Esophagus squamous epithelium (tissue), 5 donors: ENCODE measurements at places on chromosomes 4 and X.

- H3K27me3 ChIP-seq, result no peaks in the 10 kb centered on the region
- no peak for DNase-seq
- no peaks in the 10 kb centered on the region for H3K4me1 ChIP-seq
- H3K27ac ChIP-seq, result no peak overlapping the region
- no peak overlapping the region for H3K4me3 ChIP-seq
- H3K36me3 ChIP-seq, result no peaks in the 10 kb centered on the region
Measured at GRCh38 chr4:139200102-139200501, 23.1 kb upstream of the ELF2 start.

GRCh38 chrX:19677121-19677520 is 161.8 kb upstream of the MAP3K15 start:
- H3K27me3 ChIP-seq, result no peaks in the 10 kb centered on the region
- no peaks in the 10 kb centered on the region for H3K4me1 ChIP-seq
- no peaks in the 10 kb centered on the region for H3K36me3 ChIP-seq
- no peak overlapping the region for H3K4me3 ChIP-seq
- no peak for DNase-seq

GRCh38 chr4:1116838-1117237 is 3.5 kb upstream of the RNF212 start:
- H3K27me3 ChIP-seq, result no peaks in the 10 kb centered on the region
- no peaks in the 10 kb centered on the region for H3K36me3 ChIP-seq
- H3K27ac ChIP-seq, result no peak overlapping the region
- no peak for DNase-seq

DNA sequence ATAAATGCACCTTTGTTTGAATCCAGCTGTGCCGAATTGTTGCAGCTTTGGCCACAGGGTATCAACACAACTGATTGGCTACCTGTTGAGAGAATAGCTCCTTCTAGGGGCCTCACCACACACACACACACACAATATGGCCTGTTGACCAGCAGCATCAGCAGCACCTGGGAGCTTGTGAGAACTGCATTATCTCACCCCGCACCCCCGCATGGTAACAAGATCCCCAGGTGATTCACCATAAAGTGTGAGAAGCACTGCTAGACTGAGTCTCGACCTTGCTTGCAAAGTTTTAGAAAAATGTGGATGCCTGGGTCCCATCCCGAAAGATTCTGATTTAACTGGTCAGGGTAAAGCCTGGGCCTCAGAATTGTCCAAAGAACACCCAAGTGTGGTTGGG is 176.9 kb upstream of the PRPS2 start:
- no peaks in the 10 kb centered on the region for H3K27me3 ChIP-seq
- DNase-seq, result no peak
- no peaks in the 10 kb centered on the region for H3K36me3 ChIP-seq
- no peaks in the 10 kb centered on the region for H3K4me1 ChIP-seq
- no peak overlapping the region for H3K4me3 ChIP-seq
- H3K27ac ChIP-seq, result peak overlapping the region; percentile 36

- H3K27me3 ChIP-seq, result no peaks in the 10 kb centered on the region
- no peaks in the 10 kb centered on the region for H3K4me1 ChIP-seq
- H3K4me3 ChIP-seq, result peak overlapping the region; percentile 40
- H3K27ac ChIP-seq, result peak overlapping the region; percentile 66
- no peak for DNase-seq
Measured at GRCh38 chr4:68906780-68907137, 44.8 kb downstream of the UGT2A3 start.

DNA sequence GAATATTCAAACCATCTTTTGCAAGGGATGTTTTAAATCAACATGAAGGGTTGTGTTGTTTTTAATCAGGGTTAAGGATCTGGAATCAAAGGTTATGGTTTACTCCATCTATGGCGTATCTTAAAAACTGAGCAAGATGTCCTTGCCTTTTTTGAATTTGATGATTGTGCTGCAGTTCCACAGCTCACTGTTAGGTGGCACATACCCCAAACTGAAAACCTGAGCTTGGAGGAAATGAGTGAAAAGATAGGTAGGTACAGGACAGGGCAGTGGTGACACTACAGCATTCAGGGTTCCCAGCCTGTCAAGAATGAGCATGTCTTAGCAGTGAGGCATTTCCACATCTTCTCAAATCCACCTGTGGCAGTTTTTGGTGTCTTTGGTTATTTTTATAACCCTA is 13.1 kb upstream of the EOLA1 start:
- H3K27me3 ChIP-seq, result no peaks in the 10 kb centered on the region
- no peak overlapping the region for H3K27ac ChIP-seq
- H3K4me1 ChIP-seq, result no peaks in the 10 kb centered on the region

DNA sequence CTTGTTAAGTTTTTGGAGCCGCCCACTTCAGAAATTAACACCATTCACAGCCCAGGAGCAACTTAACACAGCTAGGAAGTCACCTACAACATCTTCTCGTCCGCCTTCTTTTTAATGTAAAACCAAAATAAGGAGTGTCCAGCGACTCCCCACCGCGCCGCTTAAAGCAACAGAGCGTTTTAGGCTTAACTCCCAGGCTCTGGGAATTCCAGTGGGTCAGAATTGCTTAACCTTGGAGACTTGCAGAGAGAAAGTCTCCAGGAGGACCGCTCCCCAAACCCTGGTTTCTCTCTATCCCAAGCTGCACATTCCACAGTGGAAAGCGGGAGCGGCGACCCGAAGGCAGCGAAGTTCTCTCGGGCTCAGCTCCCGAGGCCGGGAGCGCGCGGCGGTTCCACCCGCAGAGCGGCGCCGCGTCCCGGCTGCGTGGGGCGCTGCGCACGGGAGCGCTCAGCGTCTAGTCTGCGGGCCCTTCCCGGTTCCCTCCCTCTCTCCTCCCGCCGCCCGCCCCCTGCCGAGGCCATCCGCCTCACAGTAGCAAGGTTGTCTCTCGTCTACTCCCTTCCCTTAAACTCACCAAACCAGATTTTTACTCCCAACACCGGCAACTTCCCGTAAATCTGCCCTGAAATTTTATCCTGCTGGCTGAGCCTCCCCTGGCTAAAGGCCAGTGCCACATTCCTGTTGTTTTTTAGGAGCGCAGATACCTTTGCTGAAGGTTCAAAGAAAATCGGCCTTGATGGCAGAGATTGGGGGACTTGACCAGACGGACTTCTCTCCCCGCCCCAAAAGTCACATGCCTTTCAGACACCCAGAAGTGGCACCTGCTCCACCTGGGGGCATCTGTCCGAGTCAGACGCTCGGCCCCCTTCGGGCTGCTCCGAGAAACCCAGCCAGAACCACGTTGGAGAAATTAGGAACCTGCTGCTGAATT is at the start of gene RBM47:
Gene RBM47 (minus strand): TSS at position 464 of the 934 bp plus-strand sequence. CDS start 190,971 bp downstream, outside the sequence.
- peak within 1 kb of the TSS; percentile 99 for H3K27ac ChIP-seq
- peak within 1 kb of the TSS; percentile 75 for H3K4me3 ChIP-seq
- no peaks in the 10 kb centered on the region for H3K36me3 ChIP-seq
- DNase-seq, result no peak
- H3K4me1 ChIP-seq, result peaks cover 60% of the 10 kb centered on the region

DNA sequence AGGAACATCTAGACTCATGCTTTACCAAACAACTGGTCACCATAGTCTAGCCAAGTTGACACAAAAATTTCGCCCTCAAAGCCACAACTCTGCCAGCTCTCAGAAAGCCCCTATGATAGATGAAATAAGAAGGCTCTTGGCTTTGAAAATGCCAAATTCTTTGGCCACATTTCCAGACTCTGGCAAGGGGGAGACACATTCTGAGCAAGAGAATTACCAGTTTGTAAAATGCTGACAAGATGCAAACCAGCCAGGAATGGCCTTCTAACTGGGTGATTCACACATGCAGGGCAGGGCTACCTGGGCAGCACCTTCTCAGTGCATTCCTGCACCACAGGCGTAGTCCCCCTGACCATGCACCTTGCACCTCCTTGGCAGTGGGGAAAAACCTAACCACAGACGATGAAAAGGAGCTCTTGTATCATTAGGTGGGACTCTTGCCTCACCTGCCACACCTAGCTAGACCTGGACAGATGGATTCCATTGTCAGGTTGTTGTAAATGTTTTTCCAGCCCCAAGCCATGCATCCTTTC is 77.4 kb upstream of the CPEB2 start:
- no peaks in the 10 kb centered on the region for H3K36me3 ChIP-seq
- H3K27me3 ChIP-seq, result no peaks in the 10 kb centered on the region
- no peak overlapping the region for H3K4me3 ChIP-seq
- H3K4me1 ChIP-seq, result no peaks in the 10 kb centered on the region

GRCh38 chr4:38149997-38150671 is 189.9 kb downstream of the PTTG2 start:
- no peaks in the 10 kb centered on the region for H3K36me3 ChIP-seq
- no peak overlapping the region for H3K27ac ChIP-seq
- peaks cover 14% of the 10 kb centered on the region for H3K4me1 ChIP-seq
- no peaks in the 10 kb centered on the region for H3K27me3 ChIP-seq

DNA sequence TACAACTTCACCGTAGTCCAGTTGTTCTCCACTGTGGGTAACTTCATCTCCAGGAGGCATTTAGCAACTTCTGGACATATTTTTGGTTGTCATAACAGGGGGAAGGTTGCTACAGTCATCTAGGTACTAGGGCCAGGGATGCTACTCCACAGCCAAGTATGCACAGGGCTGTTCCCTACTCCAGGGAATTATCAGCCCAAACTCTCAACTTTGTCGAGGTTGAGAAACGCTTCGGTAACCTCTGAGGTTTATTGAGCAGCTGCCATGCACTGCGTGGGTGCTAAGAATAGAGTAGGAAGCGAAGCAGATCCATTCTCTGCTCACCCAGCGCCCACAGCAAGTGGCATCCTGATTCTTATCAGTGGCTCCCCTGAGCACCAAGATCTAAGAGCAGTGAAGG is 8.2 kb downstream of the FGFBP1 start:
- peaks cover 45% of the 10 kb centered on the region for H3K4me1 ChIP-seq
- no peaks in the 10 kb centered on the region for H3K27me3 ChIP-seq
- peaks cover 8% of the 10 kb centered on the region for H3K36me3 ChIP-seq
- DNase-seq, result no peak
- no peak overlapping the region for H3K4me3 ChIP-seq
- H3K27ac ChIP-seq, result no peak overlapping the region

- H3K27me3 ChIP-seq, result no peaks in the 10 kb centered on the region
- H3K27ac ChIP-seq, result no peak overlapping the region
- no peaks in the 10 kb centered on the region for H3K36me3 ChIP-seq
- no peak for DNase-seq
- H3K4me1 ChIP-seq, result no peaks in the 10 kb centered on the region
Measured at GRCh38 chr4:70110917-70111316, 43.1 kb upstream of the PRR27 start.

DNA sequence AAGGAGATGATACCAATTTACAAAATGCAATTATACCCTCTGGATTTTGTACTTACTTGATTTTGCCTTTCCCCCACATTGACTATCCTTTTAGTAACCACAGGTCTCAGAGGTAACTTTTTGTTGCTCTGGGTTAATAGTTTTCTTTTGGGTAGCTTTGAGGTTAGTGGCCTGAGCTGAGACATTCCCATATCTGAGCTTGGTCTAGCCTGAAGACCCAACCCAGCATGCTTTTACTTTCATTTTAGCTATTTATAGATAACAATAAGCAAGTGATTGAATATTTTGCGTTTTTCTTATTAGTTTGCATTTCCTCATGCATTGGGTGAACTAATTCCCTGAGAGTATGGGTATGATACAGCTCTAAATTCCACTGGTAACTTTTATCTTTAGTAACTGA is 11.8 kb downstream of the HTN1 start:
- no peaks in the 10 kb centered on the region for H3K4me1 ChIP-seq
- no peak overlapping the region for H3K27ac ChIP-seq
- H3K36me3 ChIP-seq, result no peaks in the 10 kb centered on the region

- H3K27ac ChIP-seq, result no peak overlapping the region
- H3K4me3 ChIP-seq, result no peak overlapping the region
- no peaks in the 10 kb centered on the region for H3K27me3 ChIP-seq
Measured at GRCh38 chr4:56424697-56425514, 10.5 kb downstream of the PPAT start.

DNA sequence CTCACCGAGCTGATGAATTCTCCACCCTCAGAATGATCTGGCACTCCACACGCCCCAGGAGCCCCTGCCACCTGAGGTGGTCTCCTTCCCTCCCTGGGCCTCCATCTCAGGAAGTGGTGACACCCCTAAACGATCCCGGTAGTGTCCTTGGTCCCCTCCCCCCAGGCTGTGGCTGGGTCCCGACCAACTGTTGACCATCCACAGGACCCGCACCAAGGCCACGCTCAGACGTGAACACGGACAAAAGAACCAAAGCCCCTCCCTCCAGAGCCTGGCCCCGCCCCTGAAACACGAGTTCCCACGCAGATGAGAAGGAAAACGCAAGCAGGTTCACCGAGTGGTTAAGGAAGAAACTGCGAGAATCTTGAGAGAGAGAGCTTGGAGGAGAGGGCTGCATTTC is 16.6 kb downstream of the LRPAP1 start:
- H3K27ac ChIP-seq, result no peak overlapping the region
- no peaks in the 10 kb centered on the region for H3K27me3 ChIP-seq
- H3K4me1 ChIP-seq, result no peaks in the 10 kb centered on the region
- DNase-seq, result no peak
- H3K36me3 ChIP-seq, result peaks cover 32% of the 10 kb centered on the region

- H3K36me3 ChIP-seq, result no peaks in the 10 kb centered on the region
- no peaks in the 10 kb centered on the region for H3K27me3 ChIP-seq
- H3K4me3 ChIP-seq, result no peak overlapping the region
- DNase-seq, result no peak
Measured at GRCh38 chr4:2186133-2186864, 55.6 kb downstream of the HAUS3 start.

DNA sequence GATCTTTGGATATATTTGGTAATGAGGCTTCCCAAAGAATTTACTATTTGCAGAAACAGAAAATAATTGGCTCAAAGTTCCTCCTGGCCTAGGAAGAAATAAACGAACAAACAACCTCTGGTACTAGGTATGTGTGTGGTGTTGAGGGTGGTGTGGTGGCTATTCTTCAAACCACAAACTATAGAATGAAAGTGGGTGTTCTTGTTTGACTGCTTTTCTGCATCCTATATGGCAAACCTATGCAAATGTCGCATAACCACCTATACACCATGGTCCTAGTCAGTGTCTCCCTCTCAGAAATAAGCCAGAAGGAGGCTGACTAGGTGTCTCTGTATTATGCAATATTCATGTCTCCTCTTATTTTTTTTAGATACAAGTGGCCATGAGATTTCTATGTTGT is 106.6 kb upstream of the PCDH18 start:
- H3K27me3 ChIP-seq, result no peaks in the 10 kb centered on the region
- no peak overlapping the region for H3K27ac ChIP-seq
- no peak overlapping the region for H3K4me3 ChIP-seq
- H3K36me3 ChIP-seq, result no peaks in the 10 kb centered on the region

DNA sequence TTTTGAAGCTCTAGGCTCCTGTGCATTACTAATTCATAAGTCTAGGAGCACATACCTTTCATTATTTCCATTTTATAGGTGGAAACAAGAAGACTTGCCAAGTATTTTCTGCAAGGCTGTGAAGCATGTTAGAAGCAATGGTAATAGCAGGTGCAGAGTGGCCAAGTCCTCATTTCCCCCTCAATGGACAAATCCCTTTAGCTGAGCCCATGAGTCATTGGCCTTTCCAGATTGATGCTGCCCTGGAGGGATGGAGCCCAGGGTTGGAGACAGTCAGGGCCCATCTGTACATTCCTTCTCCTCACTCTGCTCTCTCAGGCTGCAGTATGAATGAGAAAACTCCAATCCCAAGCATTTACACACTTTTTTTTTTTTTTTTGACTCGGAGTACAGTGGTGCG is 6.6 kb downstream of the MGST2 start:
- no peaks in the 10 kb centered on the region for H3K36me3 ChIP-seq
- peaks cover 42% of the 10 kb centered on the region for H3K4me1 ChIP-seq
- H3K4me3 ChIP-seq, result no peak overlapping the region
- no peaks in the 10 kb centered on the region for H3K27me3 ChIP-seq
